Skeletal muscle tissue (tissue), 5 donors: ENCODE measurements at places on chromosomes 11 and 22. TPM values are rescaled to one million over a fixed set of nuclear protein-coding genes. Genes with fewer than 3 reads are reported as not detected.

The OR5AS1 gene
- not detected for total RNA-seq

The PRDX5 gene
- 144 TPM for total RNA-seq

The ST14 gene
- total RNA-seq, result 0.52 TPM

The RHOG gene
- 1.6 TPM for total RNA-seq

The NPAS4 gene
- under 0.01 TPM for total RNA-seq

The TMPRSS4 gene
- not detected for total RNA-seq

The VSTM5 gene
- total RNA-seq, result not detected

The SLC22A9 gene
- not detected for total RNA-seq

The MYO7A gene
- total RNA-seq, result 6.3 TPM

The SOX6 gene
- total RNA-seq, result 50.1 TPM

The DEUP1 gene
- not detected for total RNA-seq

The MFRP gene
- total RNA-seq, result not detected

The OR4X1 gene
- total RNA-seq, result not detected

The FAM181B gene
- total RNA-seq, result under 0.01 TPM

The KIRREL3 gene
- under 0.01 TPM for total RNA-seq

The XKR3 gene
- total RNA-seq, result not detected

The OR52A1 gene
- total RNA-seq, result not detected

The CNIH2 gene
- total RNA-seq, result not detected

The BUD13 gene
- 18.8 TPM for total RNA-seq

The OR51B5 gene
- 0.52 TPM for total RNA-seq

The OR52N4 gene
- not detected for total RNA-seq

The RFPL3 gene
- total RNA-seq, result not detected

The PICK1 gene
- 8.9 TPM for total RNA-seq

The CCDC179 gene
- not detected for total RNA-seq
